Activated CD4-positive, alpha-beta T cell treated with anti-CD3 and anti-CD28 coated beads, Interleukin-10, Interleukin-2, amounts not matched to agents 100 ng/mL and 50 ng/mL, durations not matched to agents 16 hours and 8 hours (primary cell): ENCODE measurements at places on chromosomes 1 and 21.

DNA sequence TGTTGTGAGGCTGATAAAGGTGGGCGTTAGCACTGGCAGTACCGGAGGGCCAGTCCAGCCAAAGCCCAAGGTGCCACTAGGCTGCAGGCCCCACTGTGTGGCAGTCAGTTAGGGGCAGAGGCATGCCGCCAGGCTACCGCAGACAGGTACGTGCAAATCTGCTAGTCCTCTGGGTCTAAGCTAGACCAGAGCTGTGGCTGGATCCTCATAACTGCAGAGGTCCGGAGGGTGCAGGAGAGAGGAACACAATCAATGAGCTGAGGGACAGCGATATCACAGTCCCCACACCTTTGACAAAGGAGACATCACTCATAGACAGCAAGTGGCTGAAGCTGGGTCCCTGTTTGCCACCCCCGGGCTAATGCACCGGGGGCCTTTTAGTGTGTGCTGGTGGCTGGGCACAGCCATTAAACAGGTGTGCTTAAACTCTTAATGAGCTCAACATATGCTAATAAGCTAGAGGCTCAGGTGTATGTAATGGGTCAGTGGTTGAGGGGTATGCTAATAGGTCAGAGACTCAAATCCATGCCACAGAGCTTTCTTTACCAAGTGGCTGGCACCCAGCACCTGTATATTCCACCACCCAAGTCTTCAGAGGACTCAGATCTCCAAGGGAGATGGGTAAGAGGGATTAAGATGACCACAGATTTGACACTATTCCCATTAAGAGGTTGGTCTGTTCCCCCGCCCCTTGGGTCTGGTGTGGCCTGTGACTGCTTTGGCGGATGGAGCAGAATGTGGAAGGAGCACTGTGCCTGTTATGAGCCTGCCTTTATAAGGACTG lies 82.0 kb downstream of the GLIS1 start:
- no peak for DNase-seq

DNA sequence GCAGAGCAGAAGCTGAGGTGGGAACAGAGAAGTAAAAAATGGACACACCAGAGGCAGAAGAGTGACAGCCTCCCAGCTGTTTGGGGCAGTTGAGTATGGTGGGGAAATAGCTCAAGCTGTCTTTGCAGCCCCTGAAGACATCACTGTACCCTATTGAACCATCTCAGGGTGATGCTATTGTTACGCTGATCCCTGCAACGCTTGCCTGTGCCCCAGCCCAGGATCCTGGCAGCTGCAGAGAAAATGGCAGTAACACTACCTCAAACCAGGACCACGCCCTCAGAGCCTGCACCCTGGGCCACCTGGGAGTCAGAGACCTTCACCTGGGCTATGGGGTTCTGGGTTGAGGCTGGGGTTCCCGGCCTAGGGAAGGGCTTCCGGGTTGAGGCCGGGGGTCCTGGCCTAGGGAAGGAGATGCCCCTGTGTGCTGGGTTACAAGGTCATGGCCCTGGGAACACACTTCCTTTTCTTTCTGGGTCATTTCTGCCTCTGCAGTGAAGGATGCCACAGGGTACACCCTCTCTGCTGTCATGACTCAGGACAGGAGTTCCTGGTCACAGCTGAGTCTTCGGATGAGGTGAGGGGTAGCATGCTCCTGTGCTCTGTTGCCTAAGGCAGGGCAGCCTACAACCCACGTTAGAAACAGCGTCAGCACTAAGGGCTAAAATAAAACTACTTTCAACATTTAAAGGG lies 11.6 kb downstream of the BSND start:
- DNase-seq: no peak

DNA sequence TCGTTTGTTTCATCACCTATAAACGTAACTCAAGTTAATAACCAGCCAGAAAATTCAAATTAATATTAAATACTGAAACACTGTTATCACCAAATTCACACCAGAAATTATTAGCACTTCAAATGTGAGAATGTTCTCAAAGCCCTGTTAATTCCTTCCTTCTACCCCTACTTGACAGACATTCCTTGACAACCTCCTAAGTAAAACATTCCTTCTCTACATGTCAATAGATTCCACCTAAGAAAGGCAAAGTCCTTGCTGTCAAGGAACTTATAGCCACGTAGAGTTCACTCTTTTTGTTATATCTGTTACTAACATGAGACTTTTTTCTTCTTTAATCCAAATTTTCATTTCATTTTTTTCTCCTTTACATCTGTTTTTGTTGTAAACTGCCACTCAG lies 441.5 kb downstream of the SMYD3 start:
- DNase-seq: no peak

GRCh38 chr1:37069406-37069805 lies 35.1 kb upstream of the GRIK3 start:
- DNase-seq: no peak

DNA sequence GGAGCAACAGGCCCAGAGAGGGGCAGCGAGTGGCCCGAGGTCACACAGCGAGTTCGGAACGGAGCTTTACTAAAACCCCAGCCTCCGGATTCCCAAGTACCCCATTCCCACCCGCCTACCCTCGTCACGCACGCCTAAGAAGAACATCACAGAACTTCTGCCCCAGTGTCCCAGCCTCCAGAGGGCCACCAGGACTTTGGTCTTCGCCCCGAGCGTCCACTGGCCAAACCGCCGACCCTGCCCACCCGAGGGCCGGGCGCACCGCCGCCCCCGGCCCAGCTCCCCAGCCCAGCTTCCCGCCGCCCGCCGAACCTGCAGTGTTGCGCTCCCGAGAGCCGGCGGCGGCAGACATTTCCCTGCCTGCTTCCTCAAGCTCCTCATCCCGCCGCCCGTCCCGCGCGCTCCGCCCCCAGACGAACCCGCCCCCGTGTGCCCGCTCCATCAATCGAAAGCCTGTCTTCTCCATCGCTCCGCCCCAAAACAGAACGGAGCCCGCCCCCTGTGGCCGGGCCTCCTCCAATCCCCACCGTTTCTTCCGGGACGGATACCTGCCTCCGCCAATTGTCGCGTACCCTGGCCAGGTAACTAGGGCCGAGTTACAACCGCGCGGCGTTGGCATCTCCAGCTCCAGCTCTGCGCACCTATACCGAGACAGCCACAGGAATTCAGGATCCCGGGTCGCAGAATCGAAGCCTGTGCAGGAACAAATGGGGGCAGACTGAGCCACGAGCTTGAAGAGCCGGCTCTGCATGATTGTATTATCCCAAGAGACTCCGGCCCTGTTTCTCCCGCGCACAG lies 15.3 kb downstream of the INPP5B start:
- peak; percentile 98 for DNase-seq

DNA sequence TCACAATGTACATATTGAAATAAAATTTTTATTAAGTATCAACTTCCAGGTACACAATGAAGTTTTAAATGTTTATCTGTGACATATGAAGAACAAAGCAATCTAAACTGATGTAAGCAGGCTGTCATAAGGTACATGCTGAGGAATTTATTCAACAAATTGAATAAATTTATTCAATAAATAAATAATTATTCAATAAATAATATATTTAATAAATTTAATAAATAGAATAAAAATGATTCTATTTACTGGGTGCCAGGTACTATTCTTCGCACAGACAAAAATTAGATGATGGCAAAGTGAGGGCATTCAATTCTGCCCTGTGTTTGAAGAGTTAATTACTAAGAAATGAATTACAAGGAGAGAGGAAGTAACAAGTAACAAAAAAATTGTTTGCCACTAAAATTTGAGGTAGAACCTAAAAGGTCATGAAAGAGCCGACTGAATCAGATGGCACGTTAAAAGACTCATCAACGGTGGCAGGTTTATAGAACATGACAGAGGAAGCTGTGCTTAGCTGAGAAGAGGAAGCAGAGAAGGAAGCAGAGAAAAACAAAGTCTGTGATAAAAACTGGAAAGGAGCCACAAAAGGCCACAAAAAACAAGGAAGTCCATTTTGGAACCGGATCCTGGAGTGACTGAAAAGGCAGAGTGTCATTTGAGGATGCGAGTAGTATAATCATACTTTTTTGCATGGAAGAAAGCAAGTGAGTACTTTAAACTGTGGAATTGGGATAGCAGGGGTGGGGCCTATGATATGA lies 2.2 kb upstream of the USP24 start:
- no peak for DNase-seq

GRCh38 chr1:1778663-1779319 lies 521 bp upstream of the NADK start:
- DNase-seq: peak; percentile 82

DNA sequence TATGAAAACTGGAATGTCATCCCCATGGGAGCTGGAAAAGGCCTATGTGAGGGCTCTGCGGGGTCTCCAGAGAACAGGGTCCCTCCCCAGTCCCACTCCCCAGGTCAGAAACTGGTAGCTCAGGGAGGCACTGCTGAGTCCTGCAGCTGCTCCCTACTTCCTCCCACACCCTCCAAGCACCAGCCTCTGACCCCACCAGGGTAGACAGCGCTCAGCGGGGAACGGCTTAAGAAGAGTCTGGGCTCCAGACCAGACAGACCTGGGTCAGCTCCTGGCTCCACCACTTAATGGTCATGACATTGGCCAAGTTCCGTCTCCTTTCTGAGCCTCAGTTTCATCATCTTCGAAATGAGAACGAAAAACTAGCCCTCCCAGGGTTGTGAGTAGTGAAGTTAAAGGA lies 7.2 kb downstream of the LRP8 start:
- DNase-seq: no peak

- no peak for DNase-seq
Measured at GRCh38 chr1:232754930-232755329, 50.3 kb upstream of the MAP10 start.
